Fibroblast of skin of right biceps (primary cell): ENCODE measurements at places on chromosomes 6 and 20.

DNA sequence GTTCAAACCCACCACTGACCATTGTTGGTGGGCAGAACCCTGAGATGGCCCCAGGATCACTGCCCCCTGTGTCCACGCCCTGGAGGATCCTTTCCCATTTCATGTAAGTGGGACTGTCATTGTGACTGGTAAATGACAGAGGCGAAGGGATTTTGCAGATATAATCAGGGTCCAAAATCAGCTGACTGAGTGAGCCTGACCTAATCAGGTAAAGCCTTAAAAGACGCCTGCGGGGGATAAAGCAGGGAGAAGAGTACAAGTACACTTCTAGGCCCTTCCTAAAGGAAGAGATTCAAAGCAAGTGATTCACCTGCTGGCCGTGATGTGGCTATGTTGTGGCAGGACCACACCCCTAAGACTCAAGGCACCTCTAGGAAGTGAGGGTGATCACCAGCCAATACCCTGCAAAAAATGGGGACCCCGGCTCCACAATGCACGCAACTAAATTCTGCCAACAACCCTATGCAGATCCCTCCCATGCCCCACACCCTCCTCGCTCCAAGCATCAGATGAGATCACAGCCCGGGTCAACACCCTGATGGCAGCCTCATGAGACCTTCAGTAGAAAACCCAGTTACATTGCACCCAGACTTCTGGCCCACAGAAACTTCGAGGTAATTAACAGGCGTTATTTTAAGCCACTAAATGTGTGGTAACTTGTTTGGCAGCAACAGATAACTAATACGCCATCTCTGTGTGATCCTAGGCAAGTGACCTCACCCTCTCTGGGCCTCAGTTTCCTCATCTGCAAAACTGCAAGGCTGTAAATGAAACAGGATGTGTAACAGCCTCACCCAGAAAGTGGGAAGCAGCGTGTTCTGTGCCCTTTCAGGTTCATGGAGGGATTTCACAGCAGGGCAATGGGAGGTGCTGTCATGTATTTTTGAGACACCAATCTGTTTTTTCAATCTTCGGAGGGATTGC lies 11.3 kb downstream of the PREX1 start:
- DNase-seq: no peak

DNA sequence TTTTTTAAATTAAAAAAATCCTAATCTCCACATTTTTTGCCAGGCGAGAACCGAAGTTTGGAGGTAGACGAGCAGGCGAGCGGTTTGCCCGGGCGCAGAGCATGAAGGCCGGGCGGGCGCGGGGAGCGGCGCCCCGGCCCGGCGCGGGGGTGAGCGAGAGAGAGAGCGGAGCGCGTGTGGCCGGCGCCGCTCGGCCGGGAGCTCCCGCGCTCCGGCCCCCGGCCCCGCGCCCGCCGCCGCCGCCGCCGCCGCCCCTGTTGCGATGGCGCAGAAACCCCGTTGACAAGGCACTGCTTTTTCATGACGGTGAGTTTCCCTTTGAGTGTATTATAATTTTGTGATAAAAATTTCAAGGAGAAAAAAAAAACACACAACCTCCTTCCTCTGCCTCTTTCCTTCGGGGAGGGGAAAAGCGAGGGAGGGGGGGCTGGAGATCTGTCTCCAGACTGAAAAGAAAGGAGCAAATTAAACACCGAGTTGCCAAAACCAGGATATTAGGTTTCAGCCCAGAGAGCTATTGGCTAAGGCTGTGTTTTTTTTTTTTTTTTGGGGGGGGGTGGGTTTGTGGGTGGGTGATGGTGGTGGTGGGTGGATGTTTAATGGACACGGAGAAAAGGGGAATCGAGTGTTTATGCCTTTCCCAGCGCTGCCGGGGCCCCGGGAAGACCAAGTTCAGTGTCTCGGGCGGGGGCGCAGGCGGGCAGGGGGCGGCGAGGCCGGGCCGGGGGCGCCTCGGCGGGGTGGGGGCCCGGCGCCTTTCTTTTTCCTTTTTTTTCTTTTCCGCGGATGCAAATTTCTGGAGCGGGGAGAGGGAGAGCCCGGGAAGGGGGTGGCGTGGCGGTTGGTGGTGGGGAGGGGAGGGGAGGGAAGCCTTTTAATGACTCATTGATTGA lies at the start of gene BICRAL:
TSS of gene BICRAL (plus strand) at position 257 of the 893 bp plus-strand sequence. CDS start 39,971 bp downstream, outside the sequence.
- DNase-seq: peak; percentile 92

DNA sequence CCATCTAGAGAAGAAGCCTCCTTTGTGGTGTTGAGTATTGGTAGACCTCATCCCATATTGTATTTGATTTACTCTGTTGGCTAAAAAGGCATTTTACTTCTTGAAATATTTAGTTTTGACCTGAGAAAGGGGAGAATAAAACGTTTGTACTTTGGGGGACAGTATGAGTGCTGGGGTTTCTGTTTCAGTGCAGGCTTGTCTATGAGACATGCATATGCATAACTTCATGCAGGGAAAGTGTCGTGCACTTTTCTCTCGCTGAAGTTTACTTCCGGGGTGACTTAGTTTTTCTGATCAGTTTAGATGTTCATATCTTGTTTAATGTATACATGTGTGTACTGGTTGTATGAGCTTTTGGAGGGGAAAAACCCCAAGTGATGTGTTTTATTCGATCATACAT lies 59.5 kb downstream of the UTRN start:
- DNase-seq: no peak

GRCh38 chr6:118735320-118735719 lies 83.9 kb upstream of the CEP85L start:
- DNase-seq: peak; percentile 46

GRCh38 chr6:168265827-168266815 lies 53.5 kb downstream of the DACT2 start:
- DNase-seq: no peak

- DNase-seq: no peak
These were observed 15.9 kb downstream of the PRDM1 start for GRCh38 chr6:106102034-106102433.

DNA sequence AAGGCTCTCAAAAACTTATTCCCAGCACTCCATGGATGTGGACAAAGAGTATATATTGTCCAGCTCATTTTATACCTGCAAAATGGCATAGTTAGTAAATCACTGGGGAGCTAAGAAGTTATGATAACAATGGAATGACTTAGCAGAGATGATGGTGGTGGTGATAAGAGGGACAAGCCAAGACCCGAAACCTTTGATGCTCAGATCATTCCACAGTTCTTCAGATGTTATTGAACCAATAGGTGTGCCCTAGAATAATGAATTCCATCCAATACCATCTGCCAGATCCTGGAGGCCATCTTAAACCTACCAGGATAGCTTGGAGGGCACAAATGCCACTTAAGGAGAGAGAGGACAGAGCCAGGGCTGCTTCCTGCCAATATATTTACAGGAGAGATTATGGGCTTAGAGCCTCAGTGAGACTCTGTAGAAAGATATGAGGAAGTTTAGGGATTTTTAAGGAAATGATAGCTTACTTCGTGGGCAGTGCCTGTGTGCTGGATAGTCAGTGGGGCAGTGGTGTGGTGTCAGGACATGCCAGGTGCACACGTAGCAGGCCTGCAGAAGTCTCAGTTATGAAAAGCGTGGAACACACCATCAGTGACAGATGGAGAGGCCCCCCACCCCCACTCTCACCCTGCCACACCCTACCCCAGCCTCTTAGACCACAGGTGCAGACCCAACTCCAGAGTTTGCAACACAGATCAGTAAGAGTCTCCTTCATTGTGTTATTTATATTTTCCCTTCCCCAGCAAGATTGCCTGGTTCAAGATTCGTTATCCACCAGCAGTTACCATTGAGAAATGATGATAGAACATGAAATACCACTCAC lies 209.7 kb upstream of the SUPT3H start:
- DNase-seq: no peak

DNA sequence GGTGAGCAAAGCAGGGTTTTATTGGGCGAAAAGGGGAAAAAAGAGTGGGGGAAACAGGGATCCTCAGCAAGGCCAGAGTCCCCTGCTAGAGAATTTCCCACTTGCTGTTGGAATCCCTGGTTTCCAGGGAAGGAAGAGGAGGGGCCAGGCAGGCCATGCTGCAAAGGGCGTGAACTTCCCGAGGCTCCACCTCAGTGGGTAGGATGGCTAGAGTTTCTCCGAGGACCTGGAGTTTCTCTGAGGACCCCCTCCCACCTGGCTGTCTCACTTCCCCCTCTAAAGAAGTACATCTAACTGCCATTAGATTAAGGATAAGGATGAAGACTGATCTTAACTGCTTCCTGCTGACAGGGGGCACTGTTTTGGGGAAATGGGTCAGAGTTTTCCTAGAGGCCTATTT lies 1239.3 kb upstream of the GJE1 start:
- no peak for DNase-seq

DNA sequence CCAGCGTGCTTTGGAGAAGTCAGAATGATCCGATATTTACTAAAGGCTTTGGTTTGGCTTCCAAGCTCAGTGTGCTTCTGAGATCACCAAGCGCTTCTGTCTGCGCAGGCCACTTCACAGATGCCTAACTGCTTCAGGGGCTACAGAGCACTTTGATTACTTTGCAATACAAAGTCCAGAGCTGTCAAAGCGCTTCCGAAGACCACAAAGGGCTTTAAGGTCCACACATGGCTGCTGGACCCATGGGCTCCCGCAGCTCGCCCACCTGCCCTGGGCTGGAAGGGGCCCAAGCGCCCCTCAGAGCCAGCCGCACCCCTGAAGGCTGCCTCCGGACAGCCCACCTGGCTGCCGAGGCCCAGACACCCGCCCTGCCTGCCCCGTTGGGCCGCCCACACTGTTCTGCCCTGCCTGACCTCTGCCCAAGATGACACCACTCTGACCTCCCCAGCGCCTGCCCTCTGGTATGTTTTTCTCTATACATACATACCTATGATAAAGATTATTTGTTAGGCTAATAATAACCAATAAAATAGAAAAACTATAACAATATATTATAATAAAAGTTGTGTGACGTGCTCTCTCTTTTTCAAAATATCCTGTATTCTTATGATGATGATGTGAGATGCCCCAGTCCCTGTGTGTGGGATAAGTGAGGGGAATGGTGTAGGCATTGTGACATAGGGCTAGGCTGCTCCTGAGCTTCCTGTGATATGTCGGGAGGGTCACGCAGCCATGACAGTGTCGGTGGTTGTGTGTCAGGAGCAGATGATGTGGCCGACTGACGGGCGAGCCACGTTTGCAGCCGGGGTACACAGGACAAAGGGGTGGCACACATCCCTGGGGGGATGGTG lies 22.6 kb downstream of the DYNLT1 start:
- DNase-seq: no peak

GRCh38 chr6:40348591-40348990 lies 238.6 kb downstream of the LRFN2 start:
- DNase-seq: no peak

DNA sequence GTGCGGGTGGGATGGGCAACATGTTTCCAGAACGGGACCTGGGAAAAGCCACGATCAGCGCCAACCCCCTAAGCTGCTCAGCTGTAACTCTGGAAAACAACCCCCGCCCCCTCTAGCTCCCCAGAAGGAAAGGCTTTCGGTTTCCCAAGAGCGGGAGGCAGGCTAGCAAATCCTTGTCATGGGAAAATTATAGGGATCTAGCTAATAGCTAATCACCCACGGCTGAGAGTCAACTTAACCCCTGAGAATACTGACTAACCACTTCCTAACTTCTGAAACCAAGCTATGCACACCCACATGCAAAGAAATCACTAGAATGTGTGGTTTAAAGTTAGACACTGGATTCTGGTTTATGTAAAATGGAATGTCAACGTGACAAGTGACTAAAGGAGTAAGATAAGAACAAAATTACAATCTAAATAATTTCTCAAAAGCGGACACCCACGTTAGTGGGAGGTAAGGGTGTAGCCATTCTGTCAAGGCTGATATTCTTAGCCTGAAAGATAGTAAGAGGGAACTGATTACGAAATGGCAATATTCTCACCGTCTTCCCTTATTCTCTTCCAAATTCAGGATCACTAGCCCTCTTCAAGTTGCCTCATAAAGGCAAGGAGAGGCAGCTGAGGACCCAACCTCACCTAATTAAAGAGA lies 20.1 kb downstream of the JAG1 start:
- peak; percentile 92 for DNase-seq

- DNase-seq: peak; percentile 35
These were observed 4.5 kb downstream of the HIVEP2 start for GRCh38 chr6:142940487-142940886.

- peak; percentile 87 for DNase-seq
These were observed 203.4 kb upstream of the STXBP5 start for GRCh38 chr6:147000545-147001488.

GRCh38 chr6:158500016-158500735 lies 59.7 kb upstream of the TMEM181 start:
- DNase-seq: peak; percentile 57

GRCh38 chr6:118667988-118668387 lies 16.6 kb upstream of the CEP85L start:
- DNase-seq: no peak

- DNase-seq: no peak
These were observed 138.1 kb downstream of the ATXN1 start for GRCh38 chr6:16623029-16623653.

- no peak for DNase-seq
These were observed 91.2 kb downstream of the JARID2 start for GRCh38 chr6:15336900-15337560.

DNA sequence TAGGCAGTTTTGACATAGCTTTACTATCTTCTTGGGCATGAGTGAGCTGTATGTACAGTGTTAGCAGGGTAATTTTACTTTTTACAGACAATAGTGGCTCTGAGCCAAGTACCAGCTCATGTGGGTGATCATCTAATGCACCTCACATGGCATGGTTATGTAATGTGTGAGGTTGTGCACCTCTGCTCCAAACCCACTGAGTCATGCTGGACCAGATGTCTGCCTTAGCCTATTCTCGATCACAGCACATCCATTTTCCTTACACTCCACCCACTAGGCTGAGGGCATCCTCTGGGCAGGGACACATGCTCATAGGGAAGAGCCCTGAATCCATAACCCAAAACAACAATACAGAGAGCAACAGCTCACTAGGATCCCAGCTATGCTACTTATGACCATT lies 71.6 kb upstream of the FBXL4 start:
- DNase-seq: peak; percentile 14

DNA sequence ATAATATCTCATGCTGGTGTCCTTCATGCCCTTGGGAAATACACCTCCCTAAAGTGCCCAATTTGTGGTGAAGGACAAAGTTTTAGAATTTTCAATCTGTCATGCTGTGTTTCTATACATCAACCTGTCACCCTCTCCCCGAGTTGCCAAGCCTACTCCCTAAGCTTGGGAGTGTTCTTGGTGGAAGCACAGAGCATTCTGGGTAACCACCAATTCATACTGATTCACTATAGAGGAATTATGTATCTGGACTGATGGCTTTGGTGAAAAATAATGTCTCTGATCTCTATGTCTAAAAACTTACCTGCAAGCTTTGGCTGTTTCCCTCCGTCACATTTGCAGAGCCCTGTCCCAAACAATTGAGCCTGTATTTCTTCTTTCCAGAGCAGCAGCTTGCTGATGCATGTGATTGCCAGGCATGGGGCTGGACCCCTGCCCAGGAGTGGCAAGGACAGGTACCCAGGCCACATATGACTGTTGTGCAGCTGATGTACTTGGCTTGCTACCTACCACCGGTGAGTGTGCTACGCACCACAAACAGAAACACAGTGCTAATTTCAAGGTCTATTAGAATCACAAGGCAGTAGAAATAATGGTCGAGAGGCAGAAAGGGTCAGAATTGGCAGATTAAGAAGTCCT lies 202.8 kb upstream of the CITED2 start:
- peak; percentile 69 for DNase-seq
